ENCODE measurements at places on chromosomes 12 and 14.

GRCh38 chr12:69003991-69004390 lies 71.0 kb upstream of the CPM start:
- no peak for DNase-seq

DNA sequence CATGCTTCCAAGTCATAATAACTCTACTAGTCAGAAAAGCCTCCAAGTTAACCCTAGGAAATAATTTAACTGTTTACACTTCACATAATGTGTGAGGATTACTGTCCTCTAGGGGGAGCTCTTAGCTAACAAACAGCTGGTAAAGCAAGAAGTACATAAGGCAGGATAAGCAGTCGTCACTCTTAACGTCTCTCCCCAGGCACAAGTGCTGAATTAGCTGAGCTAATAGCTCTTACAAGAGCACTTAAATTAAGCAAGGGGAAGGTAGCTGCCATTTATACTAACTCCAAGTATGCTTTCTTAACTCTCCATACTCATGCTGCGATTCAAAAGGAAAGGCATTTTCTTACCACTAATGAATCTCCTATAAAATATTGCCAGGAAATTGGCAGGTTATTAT lies 79.3 kb upstream of the TSPAN11 start:
- DNase-seq: no peak

DNA sequence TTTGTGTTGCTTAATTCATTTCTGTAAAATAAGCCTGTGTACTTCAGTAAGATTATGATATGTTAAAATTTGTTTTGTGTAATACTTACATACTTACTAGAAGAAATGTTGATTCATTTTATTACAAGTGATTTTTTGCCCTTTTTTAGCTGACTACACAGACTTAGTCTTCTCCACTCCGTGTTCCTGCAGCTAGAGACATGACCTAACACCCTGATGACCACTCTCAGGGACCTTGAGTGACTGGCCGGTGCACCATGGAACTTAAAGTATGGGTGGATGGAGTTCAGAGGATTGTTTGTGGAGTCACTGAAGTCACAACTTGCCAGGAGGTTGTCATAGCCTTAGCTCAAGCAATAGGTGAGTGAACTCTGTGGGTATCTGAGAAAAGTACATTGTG lies 69.8 kb downstream of the BHLHE41 start:
- DNase-seq: no peak

GRCh38 chr12:131928080-131928710 lies 881 bp upstream of the PUS1 start:
- DNase-seq: no peak

- DNase-seq: no peak
Observed at GRCh38 chr12:94660436-94660835, 10.1 kb upstream of the TMCC3 start.

DNA sequence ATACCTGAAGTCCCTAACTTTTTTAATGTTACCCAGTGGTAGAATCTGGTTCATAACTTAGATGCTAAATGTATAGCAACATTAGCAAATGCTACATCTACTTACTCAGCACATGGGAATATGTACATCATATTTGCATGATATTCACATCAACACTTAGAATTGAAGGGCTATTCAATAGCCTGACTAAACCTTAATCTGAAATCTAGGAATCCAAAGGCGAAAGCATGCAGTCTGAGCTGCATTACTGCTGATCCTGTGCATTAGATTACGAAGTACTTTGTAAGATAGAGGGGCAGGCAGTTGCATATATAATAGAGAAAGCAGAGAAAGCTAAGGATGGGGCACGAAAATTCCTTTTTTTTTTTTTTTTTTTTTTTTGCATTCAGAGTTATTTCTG lies 40.4 kb downstream of the SLC38A4 start:
- DNase-seq: no peak

GRCh38 chr12:104929977-104930376 lies 28.1 kb downstream of the SLC41A2 start:
- no peak for DNase-seq
